ENCODE measurements at places on chromosomes 7 and 10.

DNA sequence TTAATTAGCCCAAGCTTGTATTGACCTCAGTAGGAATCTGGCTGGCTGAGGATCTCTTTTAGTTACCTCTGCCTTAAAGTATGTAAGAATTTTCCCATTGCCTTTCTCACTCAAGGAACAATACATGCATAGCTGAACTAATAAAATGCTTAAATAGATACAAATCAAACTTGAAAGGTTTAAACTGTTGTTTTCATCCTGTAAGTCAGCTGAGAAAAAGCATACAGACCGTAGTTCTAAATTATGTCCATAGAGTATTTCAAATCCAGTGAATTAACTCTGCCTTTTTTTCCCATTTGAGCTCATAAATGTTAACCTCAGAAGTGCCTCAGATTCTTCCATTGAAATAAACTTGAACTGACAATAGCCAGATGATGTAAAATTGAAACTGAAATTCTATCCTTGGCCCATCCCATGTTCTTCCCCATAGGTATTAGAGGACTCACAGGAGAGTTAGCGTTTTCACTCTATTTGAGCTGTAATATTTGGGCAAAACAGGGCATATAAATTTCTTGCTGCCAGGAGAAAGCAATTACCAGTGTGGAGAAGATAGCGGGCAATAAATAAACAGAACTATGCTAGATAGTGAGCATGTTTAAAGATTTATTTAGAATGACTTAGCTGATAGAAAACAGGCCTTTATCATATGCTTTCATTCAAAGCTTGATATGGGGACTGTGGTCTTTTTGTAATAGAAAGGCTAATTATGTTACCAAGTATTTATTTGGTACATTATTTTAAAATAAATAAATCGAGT lies 163.7 kb downstream of the WNT2 start:
- no peaks in the 10 kb centered on the region for H3K36me3 ChIP-seq
- no peak overlapping the region for H3K27ac ChIP-seq
- no peaks in the 10 kb centered on the region for H3K27me3 ChIP-seq
- no peak for DNase-seq
- no peak overlapping the region for H3K4me3 ChIP-seq

GRCh38 chr7:134842062-134842461 lies 62.6 kb downstream of the CALD1 start:
- no peak for DNase-seq
- no peak overlapping the region for H3K4me3 ChIP-seq
- H3K27me3 ChIP-seq: no peaks in the 10 kb centered on the region
- no peak overlapping the region for H3K27ac ChIP-seq
- no peaks in the 10 kb centered on the region for H3K4me1 ChIP-seq

DNA sequence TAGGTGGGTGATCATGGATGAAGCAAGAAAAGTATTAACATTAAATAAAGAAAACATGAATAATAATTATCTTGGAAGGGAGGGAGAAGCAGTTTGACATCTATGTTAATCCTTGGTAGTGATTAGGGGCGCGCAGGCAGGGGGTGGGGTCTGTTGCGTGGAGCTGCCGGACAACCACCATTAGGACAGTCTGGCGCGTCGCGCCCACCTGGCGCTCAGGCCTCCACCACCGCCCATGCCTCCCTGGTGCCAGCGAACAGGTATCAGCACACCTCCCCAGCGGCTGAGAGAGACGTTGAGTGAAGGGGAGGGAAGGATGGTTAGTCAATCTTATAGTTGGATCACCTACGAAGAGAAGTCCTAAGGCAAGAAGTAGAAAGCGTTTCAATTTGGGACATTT lies 94.2 kb upstream of the CDK1 start:
- H3K4me1 ChIP-seq: no peaks in the 10 kb centered on the region
- no peaks in the 10 kb centered on the region for H3K27me3 ChIP-seq
- H3K36me3 ChIP-seq: no peaks in the 10 kb centered on the region
- no peak overlapping the region for H3K4me3 ChIP-seq
- no peak overlapping the region for H3K27ac ChIP-seq

GRCh38 chr10:85635650-85636049 lies 730.9 kb downstream of the GRID1 start:
- H3K4me1 ChIP-seq: no peaks in the 10 kb centered on the region
- no peak for DNase-seq
- H3K27ac ChIP-seq: no peak overlapping the region
- no peak overlapping the region for H3K4me3 ChIP-seq

DNA sequence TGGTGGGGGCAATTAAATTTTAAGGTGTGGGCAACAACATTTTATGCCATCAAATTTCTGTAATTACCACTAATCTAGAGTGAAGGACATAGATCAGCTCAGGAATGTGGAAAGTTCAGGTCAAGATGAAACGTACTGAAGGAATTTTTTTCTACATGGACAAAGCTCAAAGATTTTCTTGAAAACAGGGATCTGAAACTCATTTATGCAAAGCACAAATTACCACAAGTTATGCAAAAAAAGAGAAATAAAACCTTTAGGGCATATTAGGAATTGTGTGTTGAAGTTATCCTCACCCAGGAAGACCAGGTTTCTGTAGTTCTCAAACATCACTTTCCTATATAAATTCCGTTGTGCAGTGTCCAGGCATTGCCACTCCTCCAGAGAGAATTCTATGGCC lies 18.9 kb downstream of the ZNF680 start:
- H3K36me3 ChIP-seq: 0 out of 2 replicates have a peak, but pooled peaks cover 15% of the 10 kb centered on the region
- DNase-seq: no peak
- H3K27me3 ChIP-seq: no peaks in the 10 kb centered on the region
- H3K4me3 ChIP-seq: no peak overlapping the region

- peak; percentile 66 for DNase-seq
- H3K4me1 ChIP-seq: peaks cover 34% of the 10 kb centered on the region
- H3K27me3 ChIP-seq: peaks cover 87% of the 10 kb centered on the region
- no peak overlapping the region for H3K27ac ChIP-seq
- H3K36me3 ChIP-seq: no peaks in the 10 kb centered on the region
These were observed 2.1 kb downstream of the MXI1 start for GRCh38 chr10:110209454-110209925.

DNA sequence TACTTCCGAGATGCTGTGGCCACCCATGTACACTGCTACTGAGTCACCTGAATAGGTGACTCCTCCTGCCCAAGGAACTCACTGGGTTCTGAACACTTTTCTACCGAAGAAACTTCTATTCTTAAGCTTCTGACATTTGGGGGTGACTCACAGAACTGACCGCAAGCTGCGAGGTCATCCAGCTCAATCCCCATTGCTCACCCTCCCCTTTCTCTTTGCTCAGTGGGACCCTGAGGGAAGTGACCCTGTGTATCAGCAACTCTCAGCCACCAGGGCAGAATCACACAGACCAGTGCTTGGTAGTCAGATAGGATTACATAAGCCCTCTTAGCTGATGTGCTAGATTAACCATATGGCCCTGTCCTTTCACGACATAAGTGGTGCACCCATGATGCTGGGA lies 46.3 kb downstream of the INSYN2A start:
- no peak overlapping the region for H3K27ac ChIP-seq
- H3K27me3 ChIP-seq: no peaks in the 10 kb centered on the region
- no peak overlapping the region for H3K4me3 ChIP-seq
- no peaks in the 10 kb centered on the region for H3K36me3 ChIP-seq
- H3K4me1 ChIP-seq: peaks cover 31% of the 10 kb centered on the region

- no peaks in the 10 kb centered on the region for H3K4me1 ChIP-seq
- H3K4me3 ChIP-seq: no peak overlapping the region
- no peak overlapping the region for H3K27ac ChIP-seq
- H3K36me3 ChIP-seq: peaks cover 29% of the 10 kb centered on the region
- no peak for DNase-seq
These were observed 69.5 kb upstream of the RSBN1L start for GRCh38 chr7:77626586-77627308.

DNA sequence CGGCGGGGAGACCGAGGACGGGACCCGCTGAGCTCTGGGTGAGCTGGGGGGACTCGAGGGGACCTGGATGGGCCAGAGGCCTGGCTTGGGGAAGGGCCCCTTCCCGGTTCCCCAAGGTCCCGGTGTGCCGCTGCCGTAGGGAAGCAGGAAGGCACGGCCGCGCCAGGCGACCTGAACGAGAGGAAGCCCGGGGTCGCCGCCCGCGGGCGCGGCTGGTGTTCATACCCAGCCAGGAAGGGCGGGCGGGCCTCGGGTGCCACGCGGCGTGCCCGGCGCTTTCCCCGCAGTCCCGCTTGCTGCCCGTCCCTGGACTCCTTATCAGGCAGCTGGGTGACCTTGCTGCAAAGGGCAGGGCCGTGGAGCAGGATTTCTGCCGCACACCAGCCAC lies 38.0 kb downstream of the ZNF777 start:
- peak; percentile 49 for DNase-seq
- peaks cover 8% of the 10 kb centered on the region for H3K4me1 ChIP-seq
- peaks cover 25% of the 10 kb centered on the region for H3K27me3 ChIP-seq

- no peaks in the 10 kb centered on the region for H3K27me3 ChIP-seq
- no peak for DNase-seq
- H3K4me1 ChIP-seq: peaks cover 21% of the 10 kb centered on the region
- no peak overlapping the region for H3K4me3 ChIP-seq
These were observed 78.0 kb downstream of the AUTS2 start for GRCh38 chr7:69676247-69676646.

- peak overlapping the region; percentile 79 for H3K4me3 ChIP-seq
- peaks cover 9% of the 10 kb centered on the region for H3K4me1 ChIP-seq
- no peaks in the 10 kb centered on the region for H3K36me3 ChIP-seq
- H3K27me3 ChIP-seq: peaks cover 17% of the 10 kb centered on the region
- no peak overlapping the region for H3K27ac ChIP-seq
These were observed 498 bp downstream of the RHOBTB1 start for GRCh38 chr10:60943316-60944057.

DNA sequence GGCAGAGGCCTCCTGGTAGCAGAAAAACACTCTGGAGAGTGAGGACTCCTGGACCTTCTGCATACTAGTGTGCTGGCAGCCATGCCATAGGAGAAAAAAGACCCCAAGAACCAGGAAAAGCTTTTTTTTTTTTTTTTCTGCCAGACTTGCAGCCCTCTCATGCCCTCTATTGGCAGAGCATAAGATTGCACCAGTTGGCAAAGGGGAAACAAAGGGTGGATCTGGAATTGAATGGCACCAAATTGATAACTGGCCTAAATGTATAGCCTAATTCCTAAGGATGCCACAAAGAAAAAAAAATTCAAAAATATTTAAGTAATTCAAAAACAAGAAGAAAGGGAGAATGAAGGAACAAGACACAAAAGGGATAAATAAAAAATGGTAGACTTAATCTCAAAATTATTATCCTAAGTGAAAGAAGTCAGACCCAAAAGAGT lies 112.5 kb upstream of the GHITM start:
- peak; percentile 73 for DNase-seq
- no peaks in the 10 kb centered on the region for H3K4me1 ChIP-seq
- H3K36me3 ChIP-seq: no peaks in the 10 kb centered on the region
- no peaks in the 10 kb centered on the region for H3K27me3 ChIP-seq

DNA sequence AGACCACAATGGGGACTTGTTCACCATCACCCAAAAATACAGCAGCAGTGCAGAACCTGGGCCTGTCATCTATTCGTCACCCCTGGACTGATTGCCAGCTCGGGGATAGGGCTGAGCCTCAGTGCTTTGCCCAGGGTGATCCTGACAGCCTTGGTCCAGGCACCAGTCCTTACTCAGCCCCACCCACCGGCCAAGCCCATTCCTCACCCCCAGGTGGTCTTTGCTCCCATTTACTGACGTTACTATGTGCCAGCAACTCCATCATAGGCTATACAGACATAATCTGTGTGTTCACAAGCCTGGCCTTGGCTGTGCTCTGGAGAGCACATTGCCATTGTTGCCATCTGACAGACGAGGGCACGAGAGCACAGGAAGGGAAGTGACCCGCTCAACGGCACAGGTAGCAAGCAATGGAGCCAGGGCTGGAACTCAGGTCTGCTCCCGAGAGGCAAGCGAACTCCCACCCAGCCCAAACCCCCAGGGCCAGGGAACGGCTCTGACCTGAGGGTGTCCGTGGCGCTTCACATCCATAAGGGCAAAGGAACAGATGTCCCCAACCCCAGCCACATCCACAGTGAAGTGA lies 6.8 kb downstream of the ATG9B start:
- H3K4me1 ChIP-seq: peaks cover 17% of the 10 kb centered on the region
- no peaks in the 10 kb centered on the region for H3K36me3 ChIP-seq
- no peak for DNase-seq
- peak overlapping the region; percentile 47 for H3K4me3 ChIP-seq
- H3K27me3 ChIP-seq: peaks cover 54% of the 10 kb centered on the region

DNA sequence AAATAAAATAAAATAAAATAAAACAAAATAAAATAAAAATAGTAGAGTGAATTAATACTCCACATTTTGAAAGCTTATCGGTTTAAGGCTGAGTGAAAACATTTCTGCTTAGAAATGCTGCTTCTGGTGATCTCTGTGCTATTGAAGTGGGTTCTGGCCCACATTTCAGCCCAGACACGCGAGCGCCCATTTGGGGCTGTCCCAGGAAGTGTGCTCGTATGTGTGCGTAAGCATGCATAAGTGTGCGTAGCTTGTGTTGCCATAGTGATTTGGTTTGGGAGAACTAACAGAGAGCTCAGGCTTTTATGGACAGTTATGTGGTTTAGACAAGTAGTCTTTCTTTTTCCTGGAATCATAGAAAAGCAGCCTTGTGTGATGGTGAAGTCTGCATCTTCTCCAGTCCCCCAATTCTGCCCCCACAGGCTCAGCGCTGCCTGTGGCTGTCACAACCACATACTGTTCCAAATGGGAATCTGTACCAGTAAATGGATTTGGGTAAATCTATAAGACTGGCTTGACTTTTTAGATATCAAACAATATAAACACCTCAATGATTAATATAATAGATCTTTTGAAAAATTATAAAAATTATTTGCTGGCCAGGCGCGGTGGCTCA lies 29.8 kb upstream of the PURB start:
- no peak overlapping the region for H3K27ac ChIP-seq
- no peak for DNase-seq
- no peaks in the 10 kb centered on the region for H3K27me3 ChIP-seq
- H3K36me3 ChIP-seq: no peaks in the 10 kb centered on the region
- H3K4me1 ChIP-seq: no peaks in the 10 kb centered on the region
- no peak overlapping the region for H3K4me3 ChIP-seq

DNA sequence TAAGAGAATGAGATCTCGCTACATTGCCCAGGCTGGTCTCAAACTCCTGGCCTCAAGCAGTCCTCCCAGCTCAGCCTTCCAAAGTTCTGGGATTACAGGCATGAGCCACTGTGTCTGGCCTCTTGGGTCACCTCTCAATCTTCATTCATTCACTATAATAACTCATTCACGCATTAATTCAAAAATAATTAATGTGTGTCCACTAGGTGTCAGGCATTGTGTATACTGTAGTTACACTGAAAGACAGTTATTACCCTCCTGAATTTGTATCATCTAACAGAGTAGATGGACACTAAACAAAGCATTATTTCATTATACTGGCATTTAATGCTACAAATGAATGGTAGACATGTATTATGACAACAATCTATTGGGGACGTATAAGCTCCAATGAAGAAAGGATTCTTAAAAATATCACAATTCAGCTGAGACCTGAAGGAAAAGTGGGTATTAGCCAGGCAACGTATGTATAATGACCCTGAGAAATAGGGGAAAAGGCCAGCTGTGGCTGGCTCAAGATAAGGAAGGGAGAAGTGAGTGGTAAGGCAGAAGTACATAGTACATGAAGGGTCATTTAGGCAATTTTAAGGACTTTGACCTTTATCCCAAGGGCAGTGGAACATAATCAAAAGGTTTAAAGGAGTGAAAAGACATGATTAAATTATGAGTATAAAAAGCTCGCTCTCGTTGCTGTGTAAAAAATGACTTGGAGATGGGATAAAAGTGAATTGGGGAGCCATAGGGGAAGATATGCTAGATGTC lies 150.7 kb downstream of the BTAF1 start:
- H3K27ac ChIP-seq: no peak overlapping the region
- H3K27me3 ChIP-seq: no peaks in the 10 kb centered on the region
- 0 out of 2 replicates have a peak, but pooled peaks cover 5% of the 10 kb centered on the region for H3K4me1 ChIP-seq
- DNase-seq: no peak
- no peak overlapping the region for H3K4me3 ChIP-seq

- no peak overlapping the region for H3K27ac ChIP-seq
- H3K4me3 ChIP-seq: no peak overlapping the region
- DNase-seq: no peak
- H3K4me1 ChIP-seq: peaks cover 12% of the 10 kb centered on the region
- no peaks in the 10 kb centered on the region for H3K27me3 ChIP-seq
These were observed 5.4 kb upstream of the NUB1 start for GRCh38 chr7:151336027-151336708.
